ENCODE measurements at places on chromosomes 11 and 22.

GRCh38 chr11:17543574-17544180 lies 539 bp downstream of the USH1C start:
- no peak for DNase-seq

- DNase-seq = no peak
These were observed 224.6 kb downstream of the FAT3 start for GRCh38 chr11:92449222-92449621.

GRCh38 chr11:88404932-88405710 lies 67.6 kb upstream of the CTSC start:
- DNase-seq = no peak

DNA sequence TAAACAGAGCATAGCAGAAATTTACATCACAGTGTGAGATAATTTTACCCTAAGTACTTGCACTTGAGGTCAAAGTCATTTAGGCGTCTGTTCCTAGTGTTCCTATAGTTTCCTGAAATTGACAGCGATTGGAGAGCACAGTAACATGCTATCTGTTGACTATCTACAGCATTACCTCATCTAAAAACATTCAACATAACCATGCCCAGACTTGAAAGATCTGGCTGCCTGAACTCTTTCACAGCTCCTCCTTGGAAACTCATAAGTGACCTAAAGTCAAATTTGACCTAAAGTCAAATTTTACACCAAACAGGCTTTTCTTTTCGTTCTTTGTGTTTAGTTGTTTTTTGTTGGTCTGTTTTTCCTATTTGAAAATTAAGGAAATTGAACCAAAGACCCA lies 233.8 kb upstream of the UBASH3B start:
- DNase-seq = no peak

GRCh38 chr11:35289821-35290220 lies 129.5 kb downstream of the SLC1A2 start:
- DNase-seq = peak; percentile 5

- DNase-seq = no peak
These were observed 26.9 kb downstream of the TP53I11 start for GRCh38 chr11:44923806-44924205.

DNA sequence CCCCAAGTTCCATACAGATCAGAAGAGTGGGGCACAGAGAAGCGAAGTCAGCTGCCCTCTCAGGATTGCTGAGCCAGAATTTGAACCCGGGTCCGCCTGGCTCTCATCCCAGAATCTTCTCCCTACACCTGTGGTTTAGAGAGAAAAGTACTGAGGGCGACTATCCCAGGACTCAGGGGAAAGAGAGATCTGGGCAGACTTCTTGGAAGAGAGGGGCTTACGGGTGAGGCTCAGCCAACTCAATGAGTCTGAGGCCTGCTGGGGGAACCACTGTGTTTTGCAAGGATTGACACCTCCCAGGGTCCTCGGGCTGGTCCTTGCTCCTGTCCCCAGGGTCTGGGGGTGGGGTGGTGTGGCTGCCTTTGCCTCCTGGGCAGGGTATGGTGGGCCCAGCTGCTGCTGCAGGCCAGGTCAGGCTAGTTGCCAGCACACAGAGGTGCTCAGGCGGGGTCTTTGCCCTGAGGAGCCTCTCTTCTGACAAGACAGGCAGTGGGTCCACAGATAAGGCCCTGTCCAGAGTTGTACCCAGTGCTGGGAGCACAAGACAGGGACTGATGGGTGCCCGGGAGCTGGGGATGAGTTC lies 1.2 kb downstream of the CAPN5 start:
- DNase-seq = no peak

DNA sequence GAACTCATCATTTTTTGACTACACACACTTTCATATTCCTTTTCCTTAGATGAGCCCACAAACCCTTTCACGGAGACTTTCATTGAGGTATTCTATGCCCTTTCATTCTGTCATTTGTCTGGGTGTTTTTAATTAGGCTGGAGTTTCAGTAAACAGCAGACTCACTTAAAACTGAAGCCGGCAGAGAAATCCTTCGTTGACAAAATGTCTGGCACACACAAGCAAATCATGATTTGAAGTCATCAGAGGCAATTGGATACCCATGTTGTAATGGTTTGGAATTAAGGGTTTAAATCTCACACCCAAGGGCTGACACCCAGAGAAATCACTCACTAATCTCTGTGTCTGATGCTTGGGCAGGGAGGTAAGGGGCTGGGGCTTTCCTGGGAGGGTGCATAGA lies 127.1 kb downstream of the EHF start:
- DNase-seq = no peak

- DNase-seq = no peak
These were observed 283.3 kb upstream of the ARHGAP42 start for GRCh38 chr11:100403816-100404215.

DNA sequence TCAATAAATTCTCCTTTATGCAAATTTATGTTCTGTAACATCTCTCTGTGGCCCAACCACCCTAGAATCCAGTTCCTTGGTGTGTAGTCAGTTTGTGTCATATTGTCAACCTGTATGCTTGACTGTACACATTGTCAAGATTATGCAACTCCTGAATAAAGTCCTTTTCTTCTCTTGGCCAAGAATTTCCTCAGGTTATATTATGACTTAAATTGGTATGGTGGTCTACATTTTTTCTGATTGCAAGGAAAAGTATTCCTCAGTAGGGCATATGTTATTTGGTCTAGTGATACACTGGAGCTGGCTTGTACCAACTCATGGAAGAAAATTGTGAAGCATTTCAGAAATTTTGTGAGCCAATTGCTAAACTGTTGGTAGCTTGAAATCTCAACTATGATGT lies 482.8 kb upstream of the CHORDC1 start:
- no peak for DNase-seq

DNA sequence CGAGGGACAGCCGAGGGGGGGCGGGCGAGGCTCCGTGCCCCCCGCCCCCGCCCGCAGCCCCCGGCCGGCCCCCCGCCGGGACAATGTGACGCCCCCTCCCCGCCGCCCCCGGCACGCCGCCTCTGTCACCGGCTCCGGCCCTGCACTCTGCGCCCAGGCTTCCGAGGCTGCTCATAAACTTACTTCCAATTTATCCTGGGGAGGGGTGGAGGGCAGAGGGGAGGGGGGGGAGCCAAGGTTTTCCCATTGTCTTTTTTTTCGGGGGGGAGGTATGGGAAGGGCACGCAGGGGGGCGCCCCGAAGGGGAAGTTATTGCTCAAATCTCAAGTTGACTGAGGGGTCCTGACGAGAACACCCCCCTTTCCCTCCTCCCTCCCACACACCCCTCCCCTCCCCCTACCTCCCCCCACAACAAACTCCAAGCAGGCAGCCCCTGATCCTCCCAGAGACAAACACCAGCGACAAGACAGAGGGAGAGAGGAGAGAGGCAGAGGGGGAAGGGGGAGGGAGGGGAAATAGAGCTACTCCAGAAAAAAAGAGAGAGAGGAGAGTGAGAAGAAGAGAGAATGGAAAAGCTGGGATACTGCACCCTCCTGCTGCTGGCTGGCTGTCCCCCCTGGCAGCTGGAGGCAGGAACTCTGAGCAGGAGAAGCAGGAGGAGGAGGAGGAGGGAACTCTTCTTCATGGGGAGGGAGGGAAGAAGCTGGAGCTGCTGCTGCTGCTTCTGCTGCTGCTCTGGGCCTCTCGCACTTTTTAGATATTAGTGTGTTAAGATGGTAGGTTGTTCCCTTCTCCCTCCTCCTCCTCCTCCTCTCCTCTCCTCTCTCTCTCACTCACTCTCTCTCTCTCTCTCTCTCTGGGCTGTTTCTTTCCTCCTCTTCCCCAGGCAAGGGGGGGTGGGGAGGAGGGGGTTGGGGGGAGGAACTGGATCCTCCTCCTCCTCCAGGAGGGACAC lies 631 bp downstream of the PHF21A start:
- peak; percentile 77 for DNase-seq

GRCh38 chr11:106076171-106076918 lies 802 bp downstream of the KBTBD3 start:
- DNase-seq = no peak

GRCh38 chr11:111350811-111351210 lies 28.3 kb downstream of the POU2AF1 start:
- DNase-seq = no peak

GRCh38 chr11:78654071-78654470 lies 79.4 kb upstream of the NARS2 start:
- no peak for DNase-seq

DNA sequence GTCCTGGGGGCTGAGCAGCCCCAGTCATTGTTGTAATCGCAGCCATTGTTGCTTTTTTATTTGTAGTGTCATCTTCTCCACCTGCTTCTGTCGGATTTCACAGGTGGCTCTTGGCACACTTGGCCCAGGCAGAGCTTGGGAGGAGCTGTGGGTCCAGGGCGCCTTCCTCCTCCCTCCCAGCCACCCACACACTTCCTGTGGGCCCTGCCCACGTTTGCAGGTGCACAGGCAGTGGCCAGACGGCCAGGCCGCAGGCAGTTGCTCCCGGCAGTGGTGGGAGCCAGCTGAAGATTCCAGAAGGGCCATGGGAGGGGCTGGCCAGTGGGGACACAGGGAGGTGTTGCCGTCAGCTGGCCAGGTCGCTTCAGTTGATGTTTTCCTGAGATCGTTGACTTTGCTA lies 1191.9 kb downstream of the BRD1 start:
- DNase-seq = peak; percentile 55

- DNase-seq = no peak
These were observed 45.3 kb downstream of the SMIM38 start for GRCh38 chr11:69201066-69201365.

DNA sequence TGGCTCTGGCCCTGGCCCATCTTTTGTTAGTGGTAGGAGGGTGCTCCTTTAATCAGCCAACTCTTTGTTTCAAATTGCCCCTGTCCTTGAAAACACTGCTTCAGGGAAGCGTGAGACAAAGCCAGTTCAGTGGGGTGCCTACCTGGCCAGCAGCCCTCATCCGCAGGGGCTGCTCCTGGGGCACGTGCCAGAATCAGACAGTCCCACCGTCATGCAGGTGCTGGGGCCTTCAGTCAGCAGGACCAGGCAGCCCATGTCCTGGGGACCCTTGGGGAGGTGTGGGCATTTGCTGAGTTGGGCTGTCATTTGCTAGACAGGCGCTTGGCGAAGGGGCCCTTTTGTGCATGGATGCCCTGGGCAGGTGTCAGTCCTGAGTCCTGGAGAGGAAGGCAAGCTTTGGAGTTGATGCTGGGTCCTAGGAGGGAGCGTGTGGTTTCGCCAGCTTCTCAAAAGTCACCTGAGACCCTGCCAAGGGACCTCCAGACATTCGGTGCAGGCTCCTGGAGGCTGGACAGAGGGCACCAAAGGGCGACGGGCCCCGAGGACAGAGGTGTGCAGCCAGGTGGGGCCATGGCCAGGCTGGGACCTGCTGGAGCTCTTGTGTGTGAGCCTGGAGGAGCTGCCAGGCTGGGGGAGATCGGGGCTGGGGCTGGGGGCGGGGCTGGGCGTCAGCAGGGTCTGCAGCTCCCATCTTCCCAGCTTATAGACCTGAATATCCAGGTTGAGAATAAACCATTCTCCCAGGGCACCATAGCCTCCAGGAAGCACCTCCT lies 15.0 kb upstream of the RTN4R start:
- no peak for DNase-seq

DNA sequence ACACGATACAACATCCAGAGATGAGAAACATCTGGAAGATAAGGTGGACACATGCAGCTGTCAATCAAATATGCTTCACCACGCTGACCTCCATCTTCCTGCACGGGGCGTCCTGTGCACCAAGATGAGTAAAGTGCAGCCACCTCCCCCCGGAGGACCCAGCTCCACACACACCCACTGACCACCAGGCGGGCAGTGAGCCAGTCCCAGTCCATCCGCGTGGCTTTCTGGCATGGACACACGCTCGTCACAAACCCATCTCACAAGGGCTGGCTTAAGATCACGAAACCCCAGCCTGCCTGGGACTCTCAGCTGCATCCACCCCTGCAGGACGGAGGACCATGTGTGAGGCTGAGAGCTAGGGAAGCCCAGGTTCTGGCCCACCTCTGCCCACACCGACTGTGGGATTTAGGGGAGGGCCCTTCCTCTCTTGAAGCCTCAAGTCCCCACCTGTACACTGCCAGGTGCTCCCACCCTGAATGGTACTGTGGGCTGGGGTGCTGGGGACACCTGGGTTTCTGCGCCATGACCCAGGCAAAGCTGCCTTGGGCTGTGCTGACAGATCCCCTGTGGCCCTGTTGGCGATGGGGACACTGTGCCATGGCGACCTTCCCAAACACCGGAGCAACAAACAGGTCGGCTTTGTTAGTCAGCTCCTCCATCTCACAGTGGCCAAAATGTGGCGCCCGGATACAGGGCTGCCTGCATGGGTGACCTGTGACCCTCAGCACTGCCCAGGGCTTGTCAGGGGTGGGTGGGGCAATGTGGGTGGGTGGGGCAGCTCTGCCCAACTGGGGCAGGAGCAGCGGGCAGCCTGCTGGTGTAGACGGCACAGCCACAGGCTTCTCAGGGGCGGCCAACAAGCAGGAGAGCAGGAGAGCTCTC lies 629.0 kb downstream of the TBC1D22A start:
- DNase-seq = no peak

GRCh38 chr11:126497581-126498122 lies 142.2 kb downstream of the ST3GAL4 start:
- no peak for DNase-seq

- peak; percentile 52 for DNase-seq
These were observed 56.6 kb downstream of the FAM83F start for GRCh38 chr22:40051322-40051721.

DNA sequence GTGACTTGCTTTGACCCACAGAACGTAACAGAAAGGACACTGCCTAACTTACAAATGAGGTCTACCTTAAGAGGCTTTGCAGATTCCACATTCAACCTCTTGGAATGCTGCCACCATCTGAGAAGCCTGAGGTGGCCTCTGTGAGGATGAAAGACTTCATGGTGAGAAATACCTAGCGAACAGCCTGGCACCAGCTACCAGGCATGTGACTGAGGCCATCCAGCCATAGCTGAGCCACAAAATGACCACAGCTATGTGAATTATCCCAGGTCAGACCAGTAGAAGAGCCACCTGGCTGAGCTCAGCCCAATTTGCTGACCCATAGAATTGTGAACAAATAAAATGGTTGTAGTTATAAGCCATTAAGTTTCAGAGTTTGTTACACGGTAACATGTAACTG lies 37.5 kb downstream of the PPARA start:
- DNase-seq = no peak

GRCh38 chr11:28860893-28861292 lies 752.7 kb downstream of the METTL15 start:
- peak; percentile 2 for DNase-seq

- no peak for DNase-seq
These were observed 555.7 kb downstream of the TBC1D22A start for GRCh38 chr22:47318041-47318737.

Data from NB4 (cell line).